ENCODE measurements at places on chromosomes 3 and 15. TPM values are rescaled to one million over a fixed set of nuclear protein-coding genes. Genes with fewer than 3 reads are reported as not detected.
A peak's percentile ranks its signal among the peaks of the same experiment; 100 is the strongest.

The CADPS gene
- not detected for total RNA-seq

The ANKUB1 gene
- not detected for total RNA-seq

The TRIM42 gene
- not detected for total RNA-seq

The CFAP92 gene
- total RNA-seq: not detected

The CEP152 gene
- total RNA-seq: 5.2 TPM

The C3orf85 gene
- total RNA-seq: not detected

DNA sequence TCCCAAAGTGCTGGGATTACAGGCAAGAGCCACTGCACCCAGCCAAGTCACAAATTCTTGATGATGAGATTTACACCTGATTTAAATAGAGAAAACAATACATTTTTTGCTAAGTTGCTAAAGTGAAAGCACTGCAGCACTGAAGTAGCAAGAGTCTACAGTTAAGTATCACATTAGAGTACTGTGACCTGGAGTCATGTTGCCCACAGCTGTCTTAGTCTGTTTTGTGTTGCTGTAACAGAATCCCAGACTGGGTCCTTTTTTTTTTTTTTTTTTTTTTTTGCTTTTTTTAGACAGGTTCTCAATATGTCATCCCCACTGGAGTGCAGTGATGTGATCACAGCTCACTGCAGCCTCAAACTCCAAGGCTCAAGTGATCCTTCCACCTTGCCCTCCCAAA is 23.2 kb upstream of the GNB4 start:
- peak; percentile 3 for DNase-seq

- DNase-seq: peak; percentile 40
These were observed 38.9 kb upstream of the ALCAM start for GRCh38 chr3:105327662-105328337.

DNA sequence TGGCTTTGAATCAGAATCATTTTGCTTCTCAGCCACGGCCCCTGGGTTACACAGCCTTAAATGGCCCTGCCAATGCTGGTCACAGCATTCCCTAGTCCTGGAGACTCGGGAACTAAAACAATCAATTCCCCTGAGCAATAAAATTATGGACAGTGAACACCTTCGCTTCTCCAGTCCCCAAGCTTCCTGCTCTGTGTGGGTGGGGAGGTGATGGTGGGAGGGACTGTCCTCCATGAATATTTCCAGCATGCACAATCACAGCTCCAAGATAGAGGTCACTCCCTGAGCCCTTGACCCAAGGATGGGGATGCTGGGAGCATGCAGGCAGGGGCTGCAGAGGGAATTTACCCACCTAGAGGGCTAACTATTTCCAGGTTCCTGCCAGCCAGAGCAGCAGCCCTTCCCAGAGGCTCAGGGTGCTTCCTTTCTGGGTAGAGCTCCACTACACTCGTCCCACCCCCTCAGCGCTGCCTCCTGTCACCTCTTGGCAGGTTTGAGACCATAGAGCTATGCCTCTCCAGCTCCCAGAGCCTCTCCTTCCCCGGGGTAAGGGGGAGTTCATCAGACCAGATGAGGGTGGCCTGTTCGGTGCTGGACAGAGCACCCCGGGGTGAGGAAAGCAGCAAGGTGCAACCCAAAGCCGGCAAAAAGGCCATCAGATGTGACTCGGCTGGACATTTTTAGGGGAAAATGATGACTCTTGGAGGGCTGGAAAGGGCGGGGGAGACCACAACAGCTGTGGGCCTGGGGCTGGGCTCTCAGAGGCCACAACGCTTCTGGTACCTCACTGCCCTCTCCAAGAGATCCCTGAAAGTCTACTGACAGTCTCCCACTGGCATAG is 14.5 kb upstream of the CCDC33 start:
- DNase-seq: no peak

DNA sequence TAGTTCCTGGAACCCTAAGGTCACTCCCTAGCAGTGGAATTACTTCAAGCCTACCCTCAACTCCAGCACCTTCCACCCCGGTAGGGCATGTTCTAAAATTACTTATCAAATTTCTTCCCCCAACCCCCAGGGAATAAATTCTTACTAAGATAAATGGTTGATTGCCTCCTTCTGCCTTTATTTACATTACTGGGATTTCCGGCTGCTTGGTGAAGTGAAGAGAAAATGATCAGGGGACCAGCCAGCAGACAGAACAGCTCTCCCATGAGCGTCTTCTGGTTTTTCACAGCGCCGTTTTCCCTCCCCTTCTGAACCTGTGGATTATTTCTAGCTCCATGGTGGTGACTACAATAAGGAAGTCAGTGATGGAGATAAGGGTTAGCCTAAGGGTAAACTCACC is 521.5 kb upstream of the PPP2R3A start:
- DNase-seq: no peak

DNA sequence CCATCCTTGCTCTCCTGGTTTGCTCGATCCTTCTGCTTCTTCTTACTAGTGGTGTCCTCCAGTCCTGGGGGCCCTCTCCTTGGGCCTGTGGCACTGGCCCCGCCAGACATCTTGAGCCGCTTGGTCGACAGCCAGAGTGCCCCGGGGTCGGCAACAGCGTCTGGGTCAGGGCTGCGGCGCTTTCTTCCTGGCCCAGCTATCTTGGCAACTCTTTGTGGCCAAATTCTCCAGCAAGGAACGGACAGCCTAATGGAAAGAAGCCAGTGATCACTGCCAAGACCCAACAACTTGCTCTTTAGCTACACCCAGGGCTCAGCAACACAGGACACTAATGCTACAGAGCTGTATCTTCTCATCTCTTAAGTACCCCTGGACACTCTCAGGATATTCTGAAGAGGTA is 1.6 kb downstream of the USP19 start:
- DNase-seq: no peak

GRCh38 chr15:35481992-35482391 is 64.0 kb downstream of the DPH6 start:
- DNase-seq: peak; percentile 56

DNA sequence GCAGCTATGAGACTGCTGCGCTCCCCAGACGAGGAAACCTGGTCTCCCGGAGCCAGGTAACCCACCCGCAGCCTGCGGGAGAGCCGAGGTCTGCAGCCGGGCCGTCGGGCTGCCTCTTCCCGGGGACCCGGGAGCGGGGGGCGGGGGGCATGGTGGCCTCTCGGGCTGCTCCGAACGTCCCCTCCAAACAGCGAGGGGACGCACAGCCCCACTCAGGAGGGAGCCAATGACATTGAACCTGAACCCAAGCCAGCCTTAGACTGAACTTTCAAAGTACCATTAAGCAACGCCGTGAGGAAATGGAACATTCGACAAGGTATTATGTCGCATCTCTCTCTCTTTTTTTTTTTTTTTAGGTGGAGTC is 29.8 kb upstream of the ALDH1A3 start:
- no peak for DNase-seq

DNA sequence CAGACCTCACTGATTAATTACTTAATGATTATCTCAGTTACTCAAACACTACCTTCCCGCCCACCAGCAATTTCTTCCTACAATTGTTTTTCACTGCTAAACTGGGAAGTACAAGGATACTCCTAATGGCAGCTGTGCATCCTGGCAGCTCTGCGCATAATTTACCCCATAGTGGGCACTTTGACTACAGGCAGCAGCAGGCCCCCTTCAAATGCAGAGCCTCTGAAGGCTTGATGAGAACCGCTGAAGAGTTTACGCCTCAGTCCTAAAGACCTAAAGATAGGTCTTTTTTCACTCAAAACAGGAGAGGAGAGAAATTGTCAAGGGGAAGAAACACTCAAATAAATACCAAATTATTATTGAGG is 10.7 kb downstream of the CCDC32 start:
- no peak for DNase-seq

DNA sequence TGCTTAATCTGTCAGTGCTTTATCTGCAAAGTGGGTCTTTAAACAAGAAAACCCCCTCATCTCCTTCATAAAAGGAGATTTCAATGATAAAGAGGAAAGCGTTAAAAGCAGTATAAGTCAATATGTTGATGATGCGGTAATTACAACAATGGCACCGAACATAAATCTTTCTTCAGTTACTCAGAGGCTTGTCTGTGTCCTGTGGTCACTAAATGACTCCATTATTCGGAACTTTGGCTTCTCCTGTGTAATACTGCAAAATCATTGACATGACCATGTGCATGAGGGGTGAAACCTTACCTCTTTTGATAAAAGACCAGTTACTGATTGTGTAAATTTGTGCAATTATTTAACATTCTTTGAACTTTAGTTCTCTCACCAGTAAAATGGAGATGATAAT is 4.8 kb upstream of the USP3 start:
- no peak for DNase-seq

GRCh38 chr15:96321639-96322535 is 8.6 kb upstream of the NR2F2 start:
- DNase-seq: peak; percentile 61

DNA sequence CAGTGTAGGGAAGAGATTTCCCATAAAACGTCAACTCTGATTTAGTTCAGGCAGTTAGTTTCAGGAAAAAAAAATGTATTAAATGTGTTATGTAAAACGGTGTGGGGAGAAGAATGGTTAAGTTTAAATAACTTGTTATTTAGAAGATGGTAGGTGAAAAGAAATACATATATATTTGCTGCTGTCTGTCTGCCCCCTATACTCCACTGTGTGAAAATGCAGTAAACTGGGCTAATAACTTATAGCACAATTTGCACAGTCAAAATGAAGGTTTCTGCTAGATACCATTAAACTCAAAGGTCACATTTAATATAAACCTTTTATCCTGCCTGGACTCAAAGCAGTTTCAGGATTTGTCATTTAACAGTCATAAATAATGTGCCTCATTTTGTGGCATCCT is 515.0 kb downstream of the FGF12 start:
- DNase-seq: no peak

DNA sequence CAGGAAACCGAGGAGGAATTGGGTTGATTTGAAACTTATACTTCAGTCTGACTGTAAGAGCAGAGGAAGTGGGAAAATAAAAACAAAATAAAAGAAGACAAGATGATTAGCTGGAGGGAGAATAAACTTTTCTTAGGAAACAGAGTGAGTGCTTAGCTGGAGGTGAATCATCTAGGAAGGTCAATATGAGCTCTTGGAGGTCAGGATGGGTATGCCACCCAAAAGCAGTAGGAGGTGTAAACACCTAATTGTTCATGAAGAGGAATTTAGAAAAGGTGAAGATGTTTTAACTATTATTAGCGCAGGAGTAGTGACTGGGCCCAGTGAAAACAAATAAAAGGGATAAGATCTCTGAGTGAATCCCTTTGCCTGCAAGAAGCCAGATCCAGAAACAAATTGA is 39.9 kb upstream of the ARL14 start:
- no peak for DNase-seq

DNA sequence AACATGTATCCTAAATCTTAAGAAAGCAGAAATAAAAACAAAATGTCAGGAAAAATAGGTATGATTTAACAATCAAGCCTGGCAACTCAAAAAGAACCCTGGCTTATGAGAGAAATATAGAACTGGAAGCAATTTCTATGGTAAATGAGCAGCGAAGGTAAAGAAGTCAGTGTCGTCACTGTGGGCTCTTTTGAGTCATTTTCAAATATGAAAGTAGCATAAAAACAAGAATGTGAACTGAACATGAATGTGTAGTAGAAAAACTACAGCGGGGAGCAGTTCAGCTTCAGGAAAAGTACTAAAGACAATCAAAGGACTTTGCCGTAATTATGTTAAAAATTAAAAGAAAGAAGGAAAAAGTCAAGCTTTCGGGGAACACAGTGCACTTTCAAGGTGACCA is 17.5 kb downstream of the LSG1 start:
- DNase-seq: no peak

GRCh38 chr15:67805666-67806516 is 19.4 kb upstream of the SKOR1 start:
- DNase-seq: no peak

- DNase-seq: peak; percentile 68
These were observed 82.7 kb upstream of the SLC6A6 start for GRCh38 chr3:14319654-14320182.
